Muscle of back (tissue), 13 donors: ENCODE measurements at places on chromosomes 1 and 21. TPM values are rescaled to one million over a fixed set of nuclear protein-coding genes. Genes with fewer than 3 reads are reported as not detected.

Gene RAP1GAP
- polyA plus RNA-seq, result 1.5 TPM

Gene PPOX
- polyA plus RNA-seq, result 15.3 TPM

Gene CD1E
- polyA plus RNA-seq, result 0.33 TPM

Gene MX1
- 1.9 TPM for polyA plus RNA-seq

Gene KRTAP19-5
- not detected for polyA plus RNA-seq

Gene SELL
- 1.0 TPM for polyA plus RNA-seq
